ENCODE measurements at places on chromosomes 1 and 21. TPM values are rescaled to one million over a fixed set of nuclear protein-coding genes. Genes with fewer than 3 reads are reported as not detected.

DNA sequence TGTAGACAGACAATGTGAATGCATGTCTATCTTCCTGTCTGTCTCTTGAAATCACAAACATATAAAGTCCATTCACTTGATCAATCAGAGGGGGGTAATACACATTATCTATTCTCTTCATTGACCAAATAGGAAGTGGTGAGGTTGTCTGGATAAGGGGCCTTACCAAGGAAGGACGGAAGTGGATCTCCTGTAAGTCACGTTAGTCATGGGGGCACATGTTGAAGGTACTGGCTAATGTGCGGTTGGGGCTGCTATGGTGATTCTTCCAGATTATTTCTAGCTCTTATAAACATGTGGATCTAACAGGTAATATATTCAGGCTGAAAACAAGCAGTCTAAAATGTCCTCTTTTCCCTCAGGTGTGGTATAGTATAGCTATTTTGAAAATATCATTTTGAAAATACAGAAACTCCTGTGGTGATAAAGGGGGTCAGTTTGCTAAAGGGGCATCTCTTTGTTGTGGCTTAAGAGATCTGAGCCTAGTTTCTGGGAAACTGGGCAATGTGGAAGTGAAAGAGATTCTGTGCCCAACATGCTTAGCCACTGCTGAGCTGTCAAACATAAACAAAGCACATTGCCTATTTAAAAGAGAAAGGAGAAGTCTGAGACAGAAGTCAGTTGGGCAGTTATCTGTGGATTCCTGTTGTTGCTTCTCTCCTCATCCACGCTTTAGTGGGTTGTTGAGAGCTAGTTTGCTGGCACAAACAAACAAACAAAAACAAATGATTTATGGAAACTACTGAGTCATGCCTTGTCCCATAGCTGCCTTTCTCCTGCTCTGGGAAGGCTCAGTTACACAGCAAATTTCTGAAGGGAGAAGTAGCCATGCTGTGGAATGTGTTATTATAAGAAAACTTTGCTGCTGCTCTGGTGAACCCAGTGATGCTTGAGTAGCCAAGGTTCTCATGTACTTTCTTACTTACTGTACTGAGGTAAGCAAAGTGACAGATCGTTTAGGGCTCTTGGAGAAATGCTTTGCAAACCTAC, 166.9 kb downstream of the HLX start:
- H3K36me3 ChIP-seq = peaks cover 2% of the 10 kb centered on the region
- peaks cover 22% of the 10 kb centered on the region for H3K27me3 ChIP-seq
- H3K4me1 ChIP-seq = no peaks in the 10 kb centered on the region
- no peak overlapping the region for H3K4me3 ChIP-seq

GRCh38 chr1:64856553-64856952, 109.8 kb downstream of the JAK1 start:
- no peak overlapping the region for H3K27ac ChIP-seq
- no peaks in the 10 kb centered on the region for H3K27me3 ChIP-seq
- peaks cover 46% of the 10 kb centered on the region for H3K36me3 ChIP-seq
- no peaks in the 10 kb centered on the region for H3K4me1 ChIP-seq
- no peak for DNase-seq

GRCh38 chr1:178937695-178938094, 66.8 kb upstream of the ANGPTL1 start:
- peaks cover 62% of the 10 kb centered on the region for H3K4me1 ChIP-seq
- H3K27me3 ChIP-seq = no peaks in the 10 kb centered on the region
- no peaks in the 10 kb centered on the region for H3K36me3 ChIP-seq
- no peak for DNase-seq
- peak overlapping the region; percentile 84 for H3K27ac ChIP-seq

DNA sequence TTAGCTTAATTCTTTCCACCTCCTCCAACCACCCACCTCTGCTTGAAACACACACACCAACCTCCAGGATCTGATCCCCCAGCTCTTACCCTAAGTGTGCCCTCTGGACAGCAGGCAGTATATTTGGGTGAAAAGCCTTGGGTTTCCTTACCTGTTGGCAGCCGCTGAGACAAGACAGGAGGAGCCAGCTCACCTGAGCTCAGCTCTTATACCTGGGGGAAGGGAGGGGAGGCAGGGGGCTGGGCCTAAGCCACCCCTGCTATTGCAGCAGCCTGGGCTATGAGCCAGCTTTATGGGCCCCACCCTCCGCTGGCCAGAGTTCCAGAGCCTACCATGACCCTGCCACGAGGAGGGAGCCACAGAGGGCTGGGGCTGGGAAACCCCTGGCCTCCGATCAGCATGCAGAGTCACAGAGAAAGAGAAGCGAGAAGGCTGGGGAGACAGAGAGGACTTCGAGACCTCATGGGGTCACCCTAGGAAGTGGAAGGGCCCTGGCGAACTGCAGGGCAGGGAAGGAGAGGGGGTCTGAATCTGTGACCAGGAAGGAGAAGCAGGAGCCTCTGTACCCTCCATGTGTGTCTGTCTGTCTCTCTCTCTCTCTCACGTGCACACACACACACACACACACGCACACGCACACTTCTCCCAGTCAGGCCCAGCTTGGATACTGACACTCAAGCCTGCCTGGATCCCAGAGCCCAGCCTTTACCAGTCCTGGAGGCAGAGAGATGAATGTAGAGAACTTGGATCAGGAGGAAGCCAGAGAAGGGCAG, at the start of gene S100A14:
Gene S100A14 (minus strand): TSS at position 182 of the 773 bp plus-strand sequence. CDS start 467 bp downstream, outside the sequence.
- no peaks in the 10 kb centered on the region for H3K27me3 ChIP-seq
- DNase-seq = no peak
- H3K4me1 ChIP-seq = peaks cover 43% of the 10 kb centered on the region
- no peak within 1 kb of the TSS for H3K4me3 ChIP-seq

DNA sequence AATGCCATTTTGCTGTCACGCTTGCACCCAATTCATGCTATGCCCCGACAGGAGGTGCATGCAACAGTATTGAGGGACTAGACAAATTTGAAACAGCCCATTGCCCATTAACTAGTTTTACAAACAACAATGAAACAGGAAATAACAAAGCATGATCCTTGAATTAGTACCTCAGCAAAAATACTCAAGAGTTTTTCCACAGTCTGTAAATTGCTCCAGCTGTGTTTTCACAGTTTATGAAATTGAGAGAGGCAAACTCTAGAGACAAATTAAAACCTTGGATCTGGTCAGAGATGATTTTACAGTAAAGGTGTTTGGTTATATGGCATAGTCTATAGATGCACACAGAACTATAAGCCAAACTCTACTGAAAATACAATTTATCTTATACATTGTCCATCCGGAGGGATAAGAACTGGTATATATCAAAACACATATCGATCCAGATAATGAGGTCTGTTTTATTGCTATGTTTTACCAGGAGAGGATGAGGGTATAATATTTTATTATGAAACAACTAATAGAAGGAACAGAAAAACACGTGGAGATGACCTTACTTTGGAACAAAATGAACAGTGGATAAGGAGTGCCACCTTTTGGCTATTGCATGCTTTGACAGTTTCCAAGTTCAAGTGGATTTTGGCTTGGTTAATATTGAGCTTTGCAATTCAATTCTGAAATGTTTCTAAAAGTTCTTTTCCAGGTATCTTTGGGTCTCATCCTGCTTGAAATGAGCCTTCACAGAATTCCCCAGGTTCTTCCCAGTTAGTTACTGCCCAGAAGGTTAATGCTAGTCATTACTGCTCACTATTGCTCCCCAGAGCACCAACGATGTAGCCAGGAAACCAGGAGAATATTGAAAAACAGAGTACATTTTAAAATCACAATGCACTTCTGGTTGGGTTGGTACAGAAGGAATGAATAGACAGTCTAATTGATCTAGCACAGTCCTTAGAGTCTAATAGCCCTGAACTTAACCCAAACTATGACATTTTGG, 45.7 kb downstream of the ZC3H11B start:
- no peaks in the 10 kb centered on the region for H3K36me3 ChIP-seq
- no peak overlapping the region for H3K27ac ChIP-seq
- DNase-seq = no peak
- H3K27me3 ChIP-seq = peaks cover 2% of the 10 kb centered on the region
- peaks cover 27% of the 10 kb centered on the region for H3K4me1 ChIP-seq

- H3K27ac ChIP-seq = no peak overlapping the region
- no peak overlapping the region for H3K4me3 ChIP-seq
- no peak for DNase-seq
- H3K36me3 ChIP-seq = no peaks in the 10 kb centered on the region
These were observed 34.2 kb upstream of the VTCN1 start for GRCh38 chr1:117244971-117245370.

Gene SLC45A3
- total RNA-seq = 7.0 TPM

All from mesothelial cell of epicardium (in vitro differentiated cells).